ENCODE measurements at places on chromosomes 4 and X.

- DNase-seq: no peak
These were observed 12.9 kb downstream of the DCK start for GRCh38 chr4:71006203-71006907.

- DNase-seq: no peak
These were observed 897.5 kb upstream of the AGA start for GRCh38 chr4:178339769-178340168.

DNA sequence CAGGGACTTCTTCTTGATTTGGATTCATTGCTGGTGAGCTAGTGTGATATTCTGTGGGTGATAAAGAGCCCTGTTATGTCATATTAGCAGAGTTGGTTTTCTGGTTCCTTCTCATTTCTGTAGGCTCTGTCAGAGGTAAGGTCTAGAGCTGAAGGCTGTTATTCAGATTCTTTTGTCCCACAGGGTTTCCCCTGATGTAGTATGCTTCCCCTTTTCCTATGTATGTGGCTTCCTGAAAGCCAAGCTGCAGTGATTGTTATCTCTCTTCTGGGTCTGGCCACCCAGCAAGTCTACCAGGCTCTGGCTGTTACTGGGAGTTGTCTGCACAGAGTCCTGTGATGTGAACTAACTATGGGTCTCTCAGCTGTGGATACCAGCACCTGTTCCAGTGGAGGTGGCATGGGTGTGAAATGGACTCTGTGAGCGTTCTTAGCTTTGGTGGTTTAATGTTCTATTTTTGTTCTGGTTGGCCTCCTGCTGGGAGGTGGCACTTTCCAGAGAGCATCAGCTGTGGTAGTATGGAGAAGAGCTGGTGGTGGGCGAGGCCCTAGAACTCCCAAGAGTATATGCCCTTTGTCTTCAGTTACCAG, 373.7 kb downstream of the AR start:
- DNase-seq: no peak

- DNase-seq: no peak
These were observed 7.6 kb downstream of the UGT8 start for GRCh38 chr4:114606245-114606644.

GRCh38 chr4:47862297-47862696, 24.4 kb upstream of the CORIN start:
- peak; percentile 89 for DNase-seq

DNA sequence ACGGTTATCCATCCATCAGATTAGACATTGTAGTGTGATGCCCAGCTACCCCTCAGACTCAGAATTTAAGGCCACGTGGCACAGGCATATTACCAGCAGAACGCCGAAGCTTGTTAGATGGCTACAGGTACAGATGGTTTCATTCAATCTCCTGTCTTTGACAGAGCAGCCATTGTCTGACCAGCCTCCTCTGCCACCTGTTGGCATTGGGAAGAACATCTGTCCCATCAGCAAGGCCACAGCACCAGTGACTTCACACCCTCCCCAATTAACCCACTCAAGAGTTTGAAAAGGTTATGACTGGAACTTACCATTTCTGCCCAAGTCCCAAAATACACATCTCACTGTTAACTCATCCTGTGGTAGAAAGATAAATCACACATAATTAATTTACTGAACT, 22.0 kb upstream of the PHKA2 start:
- no peak for DNase-seq

DNA sequence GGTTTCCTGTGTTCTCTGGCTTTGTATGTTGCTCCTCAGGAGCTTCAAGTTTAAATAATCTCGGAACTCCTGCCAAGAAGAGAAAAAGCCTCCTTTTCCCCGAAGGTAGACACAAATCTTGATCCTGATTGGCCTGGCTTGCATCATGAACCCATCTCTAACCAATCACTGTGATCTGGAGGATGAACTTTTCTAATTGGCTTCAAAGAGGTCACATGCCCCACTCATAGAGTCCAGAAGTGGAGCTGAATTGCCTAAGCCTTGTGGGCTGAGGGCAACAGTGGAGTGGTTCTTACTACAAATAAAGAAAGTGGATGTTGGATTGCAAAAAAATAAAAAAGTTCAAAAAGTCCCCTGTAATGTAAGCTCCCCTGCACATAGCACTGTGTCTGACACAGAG, 245.9 kb downstream of the MID1IP1 start:
- no peak for DNase-seq

- no peak for DNase-seq
These were observed 1138.1 kb downstream of the ARAP2 start for GRCh38 chr4:35106091-35106734.

- no peak for DNase-seq
These were observed 642.6 kb upstream of the HS3ST1 start for GRCh38 chr4:12071316-12071715.

- DNase-seq: no peak
These were observed 13.0 kb upstream of the LEF1 start for GRCh38 chr4:108181704-108182103.

DNA sequence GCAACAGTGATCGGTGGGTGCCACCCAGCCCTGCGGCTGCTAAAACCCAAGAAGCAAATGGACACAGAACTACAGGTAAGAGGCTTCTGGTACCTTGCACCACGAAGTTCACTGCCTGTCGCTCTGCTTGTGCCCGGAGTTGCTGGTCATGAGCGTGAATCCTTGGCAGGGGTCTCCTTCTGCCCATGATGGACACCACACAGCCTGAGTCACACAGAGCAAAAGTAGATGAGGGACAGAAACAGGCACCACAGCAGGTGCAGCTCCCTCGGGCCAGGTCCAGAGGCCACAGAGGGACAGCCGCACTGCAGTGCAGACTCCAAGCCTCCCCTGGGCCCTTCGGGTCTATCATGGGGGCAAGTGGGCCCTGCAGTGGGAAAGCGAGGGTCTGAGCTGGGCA, 22.4 kb downstream of the NAT8L start:
- DNase-seq: no peak

- peak; percentile 100 for DNase-seq
These were observed at the start of gene UVSSA for GRCh38 chr4:1346781-1347409. UVSSA (plus strand) TSS chr4:1347208; CDS start chr4:1348092, 884 bp downstream.

DNA sequence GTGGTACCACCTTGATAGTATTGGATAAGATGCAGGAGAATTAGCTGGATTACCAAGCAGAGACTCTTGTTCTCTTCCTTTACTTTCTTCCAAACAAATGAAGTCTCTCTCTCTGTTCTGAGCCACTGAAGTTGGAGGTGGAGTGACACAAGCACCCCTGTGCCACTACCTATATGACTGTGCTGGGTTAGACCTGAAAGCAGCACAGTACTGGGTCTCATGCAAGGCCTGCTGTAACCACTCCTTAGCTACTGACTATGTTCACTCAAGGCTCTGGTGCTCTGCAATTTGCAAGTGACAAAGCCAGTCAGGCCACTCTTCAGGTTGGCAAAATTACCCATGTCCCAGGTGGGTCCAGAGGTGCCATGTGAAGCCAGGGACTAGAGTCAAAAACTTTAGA, 389.6 kb upstream of the MAOA start:
- no peak for DNase-seq

DNA sequence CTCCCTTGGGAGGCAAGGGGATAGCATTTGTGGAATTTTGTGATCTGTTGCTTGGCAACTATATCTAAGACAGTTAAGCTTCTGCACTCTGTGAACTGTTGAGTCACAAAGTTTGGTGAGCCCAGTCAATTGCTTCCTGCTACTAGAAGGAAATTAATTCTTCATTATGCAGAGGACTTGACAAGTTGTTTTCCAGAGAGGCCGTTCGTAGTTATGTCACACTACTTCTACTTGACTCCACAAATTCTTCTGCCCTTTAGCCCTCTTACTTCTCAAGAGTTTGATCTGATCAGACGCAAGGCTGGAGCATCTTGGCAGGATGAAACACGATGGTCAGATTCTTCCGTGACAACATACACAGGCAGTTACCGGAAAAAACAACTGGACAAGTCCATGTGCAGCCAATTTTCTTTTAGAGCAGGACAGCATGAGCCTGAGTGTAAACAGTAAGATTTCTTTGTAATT, at the start of gene C4orf51:
C4orf51 (plus strand) TSS at position 156 of the 465 bp plus-strand sequence; CDS start at position 214, 58 bp downstream.
- peak; percentile 55 for DNase-seq

DNA sequence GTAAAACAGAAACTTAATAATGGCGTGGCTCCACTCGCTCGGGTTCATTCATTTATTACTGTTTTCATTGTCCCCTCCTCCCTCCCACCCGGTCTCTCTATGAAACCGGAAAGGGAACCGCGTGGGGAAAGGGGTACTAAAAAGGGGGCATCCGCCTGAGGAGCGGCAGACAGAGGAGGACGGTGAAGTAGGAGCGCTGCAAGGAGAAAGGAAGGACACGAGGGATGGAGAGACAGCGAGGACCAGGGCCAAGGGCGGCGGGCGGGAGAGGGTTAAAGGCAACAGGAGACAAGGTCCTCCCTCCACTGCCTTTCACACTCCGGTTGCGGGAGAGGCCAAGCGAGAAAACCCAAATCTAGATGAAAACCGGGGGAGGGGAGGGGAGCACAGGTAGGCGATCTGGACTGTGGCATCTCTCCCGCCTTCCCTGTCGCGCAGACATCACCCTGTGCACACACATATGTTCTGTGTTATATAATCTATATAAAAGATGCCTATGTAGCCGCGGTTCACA, 829 bp downstream of the ELOVL6 start:
- peak; percentile 45 for DNase-seq

GRCh38 chrX:140821280-140821679, 111.7 kb downstream of the LINC00632 start:
- DNase-seq: no peak

DNA sequence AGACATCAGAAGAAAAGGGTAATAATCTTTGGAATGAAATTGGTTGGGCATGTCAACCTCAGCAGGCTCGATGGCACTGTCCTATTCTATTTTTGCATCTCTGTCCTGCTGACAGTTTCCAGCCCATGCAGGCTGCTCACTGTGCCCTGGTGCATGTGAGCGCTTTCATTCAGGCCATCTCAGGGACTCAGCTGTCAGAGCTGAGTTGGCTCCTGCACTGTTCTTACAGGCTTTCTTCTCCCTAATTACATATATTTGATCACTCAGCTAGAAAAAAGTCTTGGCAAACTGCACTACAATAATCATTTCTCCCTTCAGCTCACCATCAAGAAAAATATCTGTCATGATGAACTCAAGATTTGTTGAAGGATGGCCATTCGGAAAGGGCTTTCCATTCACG, 84.7 kb downstream of the RASL11B start:
- DNase-seq: no peak

DNA sequence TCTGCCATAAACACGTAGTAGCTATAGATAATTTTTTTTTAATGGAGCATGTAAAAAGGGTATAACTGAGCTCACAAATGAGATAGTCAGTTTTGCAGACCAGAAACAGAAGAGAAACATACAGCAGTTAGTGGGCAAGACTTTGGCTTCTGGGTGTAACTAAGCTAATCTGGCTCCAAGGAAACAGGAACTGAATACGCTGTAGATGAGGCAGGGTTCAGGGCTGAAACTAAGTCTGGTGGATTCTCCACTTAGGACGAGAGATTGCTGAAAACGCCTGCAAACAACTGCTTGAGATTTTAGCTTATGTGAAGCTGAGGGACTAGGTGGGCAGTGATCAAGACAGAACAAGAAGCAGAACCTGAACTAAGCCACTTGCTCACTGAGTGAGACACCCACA, 91.7 kb downstream of the SMIM20 start:
- no peak for DNase-seq

GRCh38 chr4:76779740-76780459, 118.0 kb downstream of the SOWAHB start:
- peak; percentile 47 for DNase-seq

DNA sequence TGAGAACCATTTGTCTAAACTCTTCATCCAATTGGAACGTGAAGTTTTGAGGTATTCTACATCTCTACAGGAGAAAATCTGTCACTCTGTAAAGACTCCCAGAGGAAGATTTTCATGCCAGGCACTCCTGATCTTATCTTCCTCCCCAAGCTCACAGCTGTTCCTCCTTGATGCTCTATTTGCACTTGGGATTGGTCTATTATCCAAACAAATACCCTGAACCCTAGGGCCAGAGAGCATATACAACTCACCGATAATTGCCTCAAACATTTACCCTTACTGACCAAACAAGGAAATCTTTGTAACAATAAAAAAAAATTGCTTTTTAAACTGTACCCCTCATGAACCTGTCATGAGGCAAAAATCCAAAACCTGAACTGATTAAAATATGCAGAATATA, 372.7 kb downstream of the SH2D1A start:
- no peak for DNase-seq

DNA sequence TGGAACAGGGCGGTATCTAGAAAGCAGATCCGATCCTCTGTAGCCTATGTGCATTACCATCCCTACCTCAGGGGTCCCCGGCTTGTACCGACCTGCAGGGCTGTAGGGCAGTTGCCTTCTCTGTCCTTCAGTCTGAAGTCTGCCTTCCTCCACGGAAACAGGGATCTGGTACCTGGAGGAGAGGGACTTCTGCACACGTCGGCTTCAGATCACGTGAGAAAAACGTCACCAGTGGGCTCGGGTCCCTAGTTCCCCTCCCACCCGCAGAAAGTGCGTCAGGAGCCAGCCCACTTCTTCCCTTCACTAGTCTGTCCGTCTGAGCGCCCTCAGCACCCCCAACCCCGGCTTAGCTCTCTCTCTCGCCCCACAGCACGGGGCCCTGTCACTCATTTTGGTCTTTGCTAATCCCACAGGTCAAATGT, at the start of gene TCEAL5:
TCEAL5 (minus strand) TSS at position 170 of the 422 bp plus-strand sequence. CDS start 2,187 bp downstream, outside the sequence.
- no peak for DNase-seq

- no peak for DNase-seq
These were observed 319.5 kb downstream of the KCNIP4 start for GRCh38 chr4:21628916-21629610.

DNA sequence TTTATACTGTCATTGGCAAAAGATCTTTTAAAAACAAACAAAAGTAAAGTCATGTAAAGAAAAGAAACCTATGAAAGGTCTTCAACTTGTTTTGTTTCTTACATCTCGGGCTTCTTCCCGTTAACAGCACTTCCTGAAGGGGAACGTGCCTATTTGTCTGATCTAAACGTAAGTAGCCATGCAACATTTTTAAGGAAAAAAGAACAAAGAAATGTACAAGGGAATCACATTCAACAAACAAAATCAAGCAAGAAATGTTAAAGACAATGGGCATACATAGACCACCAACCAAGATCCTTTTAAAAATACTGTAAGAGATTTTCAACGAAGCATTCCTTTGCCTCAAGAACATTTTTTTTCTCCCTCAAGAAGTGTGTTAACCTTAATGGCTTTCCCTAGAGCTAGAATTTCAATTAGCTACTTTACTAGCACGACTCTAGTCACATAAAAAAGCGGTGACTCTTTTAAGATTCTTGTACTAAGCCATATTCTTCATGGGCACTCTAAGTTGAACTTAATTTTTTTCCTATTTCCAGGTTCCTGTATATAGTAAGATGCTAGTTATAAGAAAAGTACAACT, 112.0 kb upstream of the TTC29 start:
- peak; percentile 41 for DNase-seq

GRCh38 chr4:73684097-73684496, 56.3 kb upstream of the CXCL8 start:
- peak; percentile 42 for DNase-seq

DNA sequence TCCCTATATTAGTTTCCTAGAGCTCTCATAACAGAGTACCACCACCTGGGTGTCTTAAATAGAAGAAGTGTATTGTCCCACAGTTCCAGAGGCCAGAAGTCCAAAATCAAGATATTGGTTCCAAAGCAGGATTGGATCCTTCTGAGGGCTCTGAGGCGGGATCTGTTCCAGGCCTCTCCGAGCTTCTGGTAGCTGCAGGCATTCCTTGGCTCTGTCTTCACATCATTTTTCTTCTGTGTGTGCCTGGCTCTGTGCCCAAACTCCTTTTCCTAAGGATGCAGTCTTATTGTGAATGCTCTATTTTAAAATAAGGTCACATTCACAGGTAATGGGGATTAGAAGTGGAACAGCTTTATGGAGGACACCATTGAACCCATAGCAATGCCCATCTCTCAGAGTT, 253.7 kb upstream of the TAPT1 start:
- peak; percentile 4 for DNase-seq

Measured in fibroblast of skin of scalp (primary cell).